D721Med (cell line): ENCODE measurements at places on chromosomes 13 and 19.

DNA sequence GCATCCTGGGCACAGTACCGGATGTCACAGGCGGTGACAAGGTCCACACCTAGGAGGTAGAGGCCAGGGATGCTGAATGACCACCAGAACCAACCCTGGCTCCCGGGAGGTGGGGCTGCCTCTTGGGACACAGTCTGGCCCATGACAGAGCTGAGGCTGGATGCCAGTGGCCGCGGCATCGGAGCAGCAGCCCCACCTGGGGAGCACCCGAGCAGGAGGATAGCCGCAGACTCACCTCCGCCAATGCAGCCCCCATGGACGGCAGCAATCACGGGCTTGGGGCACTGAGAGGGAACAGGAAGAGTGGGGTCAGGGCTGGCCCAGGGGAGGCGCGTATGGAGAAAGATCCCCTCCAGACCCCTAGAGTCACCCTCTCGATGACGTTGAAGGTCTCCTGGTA, 4.3 kb upstream of the LGALS4 start:
- DNase-seq: peak; percentile 12

GRCh38 chr19:10112037-10112761, 706 bp downstream of the P2RY11 start:
- DNase-seq: peak; percentile 8

DNA sequence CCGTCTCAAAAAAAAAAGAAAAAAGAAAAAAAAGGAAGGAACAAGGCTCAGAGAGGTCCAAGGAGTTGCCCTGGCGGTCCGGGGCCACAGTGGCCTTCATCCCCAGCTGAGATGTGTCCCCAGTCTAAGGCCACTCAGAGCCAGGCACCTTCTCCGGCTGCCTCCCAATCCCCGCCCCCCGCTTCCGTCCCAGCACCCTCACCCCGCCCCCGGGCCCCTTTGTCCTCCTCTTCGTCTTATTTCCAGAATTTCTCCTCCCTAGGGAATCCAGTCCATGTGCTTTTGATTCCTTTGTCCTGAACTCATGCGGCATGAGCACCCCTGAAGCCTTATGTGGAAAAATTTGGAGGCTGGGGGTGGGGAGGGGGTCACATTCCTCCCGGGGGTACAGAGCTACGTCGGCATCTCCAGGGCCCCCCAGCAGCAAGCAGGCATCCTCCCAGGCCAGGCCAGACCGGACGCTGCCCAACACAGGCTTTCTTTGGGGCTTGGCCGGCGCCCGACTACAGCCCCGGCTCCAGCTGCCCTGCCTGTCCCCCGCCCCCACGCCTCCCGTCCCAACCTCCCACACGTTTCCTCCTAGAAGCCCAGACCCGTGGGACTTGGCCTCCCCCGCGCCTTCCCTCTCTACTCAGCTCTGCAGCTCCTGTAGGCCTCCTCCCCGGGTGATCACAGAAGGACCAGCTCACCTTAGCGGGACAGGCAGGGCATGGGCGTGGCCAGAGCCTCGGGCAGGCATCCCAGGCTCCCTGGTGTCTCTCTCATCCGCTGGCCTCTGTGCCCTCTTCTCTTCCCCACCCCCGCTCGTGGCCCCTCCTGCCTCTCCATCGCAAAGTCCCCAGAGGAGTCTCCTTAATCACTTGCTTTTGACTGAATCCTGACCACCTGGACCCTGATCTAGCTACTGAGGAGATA, 17.8 kb upstream of the ADGRE5 start:
- no peak for DNase-seq

DNA sequence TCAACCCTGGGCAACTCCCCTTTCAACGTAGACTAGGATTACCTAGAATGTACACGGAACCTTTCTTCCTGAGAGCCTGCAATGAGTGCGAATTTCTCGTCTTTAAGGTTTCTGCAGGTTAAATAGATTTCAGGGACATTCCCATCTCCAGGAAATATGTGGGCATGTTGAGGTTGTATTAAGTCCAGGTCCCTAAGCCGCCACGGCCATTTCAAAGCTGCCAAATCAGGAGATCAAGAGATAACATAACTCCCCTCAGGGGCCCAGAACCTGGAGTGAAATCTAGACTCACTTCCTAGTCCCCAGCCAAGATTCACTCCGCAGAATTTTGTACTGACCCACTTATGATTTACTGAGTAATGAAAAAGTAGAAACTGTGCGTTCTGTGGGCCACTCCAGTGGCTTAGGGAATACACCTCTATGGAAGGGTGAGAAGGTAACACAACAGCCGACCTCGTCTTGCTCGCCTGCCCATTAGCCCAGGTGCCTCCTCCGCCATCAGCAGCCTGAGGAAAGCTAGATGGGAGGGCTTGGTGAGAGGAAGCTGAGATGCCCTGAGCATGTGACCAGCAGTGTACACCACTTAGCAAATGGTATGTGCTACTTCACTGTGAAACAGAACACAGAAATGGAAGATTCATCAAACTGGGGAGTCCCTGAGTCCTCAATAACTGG, 98.5 kb upstream of the SOX1 start:
- DNase-seq: no peak

GRCh38 chr19:50492303-50493052, 15.8 kb upstream of the GARIN5A start:
- no peak for DNase-seq

- DNase-seq: no peak
These were observed 10.5 kb downstream of the TULP2 start for GRCh38 chr19:48887861-48888612.

DNA sequence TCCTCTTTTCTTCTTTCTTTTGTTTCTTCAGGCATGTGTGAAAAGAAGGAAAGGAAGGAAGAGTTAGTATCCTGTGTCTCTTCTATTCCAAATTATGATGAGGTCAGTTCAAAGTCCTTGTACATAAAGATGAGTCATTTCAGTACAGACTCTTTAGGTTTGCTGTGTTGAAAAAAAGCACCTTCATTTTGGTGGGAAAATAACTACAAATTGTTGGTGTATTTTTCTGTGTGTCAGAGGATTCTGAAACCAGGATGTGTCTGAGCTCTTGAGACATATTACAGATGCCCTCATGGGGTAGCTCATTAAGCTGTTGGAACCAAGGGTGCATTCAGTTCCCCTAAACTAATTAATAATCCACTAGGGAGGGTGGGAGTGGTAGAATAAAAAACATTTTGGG, 5.8 kb upstream of the HSPH1 start:
- no peak for DNase-seq

- no peak for DNase-seq
These were observed 6.8 kb upstream of the ERF start for GRCh38 chr19:42261763-42262162.

DNA sequence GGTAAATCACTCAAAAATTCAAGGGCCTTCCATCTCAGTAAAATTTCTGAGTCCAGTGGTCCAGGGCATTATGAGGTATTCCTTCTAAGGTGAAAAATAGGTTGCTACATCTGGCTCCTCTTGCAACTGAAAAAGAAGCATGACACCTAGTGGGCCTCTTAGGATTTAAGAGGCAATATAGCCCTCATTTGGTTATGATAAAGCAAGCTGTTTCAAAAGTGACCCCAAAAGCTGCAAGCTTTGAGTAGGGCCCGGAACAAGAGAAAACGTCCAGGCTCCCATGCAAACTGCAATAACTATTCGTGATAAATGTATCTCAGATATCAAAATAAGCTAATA, 1910.2 kb upstream of the PRR20A start:
- DNase-seq: no peak

- DNase-seq: no peak
These were observed 66.5 kb downstream of the RNF6 start for GRCh38 chr13:26155568-26155967.

DNA sequence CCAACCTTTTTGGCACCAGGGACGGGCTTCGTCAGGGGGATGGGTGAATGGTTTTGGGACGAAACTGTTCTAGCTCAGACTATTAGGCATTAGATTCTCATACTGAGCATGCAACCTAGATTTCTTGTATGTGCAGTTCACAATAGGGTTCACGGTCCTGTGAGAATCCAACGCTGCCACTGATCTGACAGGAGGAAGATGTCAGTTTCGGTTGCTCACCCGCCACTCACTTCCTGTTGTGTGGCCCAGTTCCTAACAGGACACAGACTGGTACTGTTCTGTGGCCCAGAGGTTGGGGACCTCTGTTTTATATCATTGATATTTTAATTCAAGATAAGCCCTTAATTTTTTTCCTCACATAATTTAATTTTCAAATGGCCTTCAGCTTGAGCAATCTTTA, 26.7 kb upstream of the TDRD3 start:
- DNase-seq: no peak

DNA sequence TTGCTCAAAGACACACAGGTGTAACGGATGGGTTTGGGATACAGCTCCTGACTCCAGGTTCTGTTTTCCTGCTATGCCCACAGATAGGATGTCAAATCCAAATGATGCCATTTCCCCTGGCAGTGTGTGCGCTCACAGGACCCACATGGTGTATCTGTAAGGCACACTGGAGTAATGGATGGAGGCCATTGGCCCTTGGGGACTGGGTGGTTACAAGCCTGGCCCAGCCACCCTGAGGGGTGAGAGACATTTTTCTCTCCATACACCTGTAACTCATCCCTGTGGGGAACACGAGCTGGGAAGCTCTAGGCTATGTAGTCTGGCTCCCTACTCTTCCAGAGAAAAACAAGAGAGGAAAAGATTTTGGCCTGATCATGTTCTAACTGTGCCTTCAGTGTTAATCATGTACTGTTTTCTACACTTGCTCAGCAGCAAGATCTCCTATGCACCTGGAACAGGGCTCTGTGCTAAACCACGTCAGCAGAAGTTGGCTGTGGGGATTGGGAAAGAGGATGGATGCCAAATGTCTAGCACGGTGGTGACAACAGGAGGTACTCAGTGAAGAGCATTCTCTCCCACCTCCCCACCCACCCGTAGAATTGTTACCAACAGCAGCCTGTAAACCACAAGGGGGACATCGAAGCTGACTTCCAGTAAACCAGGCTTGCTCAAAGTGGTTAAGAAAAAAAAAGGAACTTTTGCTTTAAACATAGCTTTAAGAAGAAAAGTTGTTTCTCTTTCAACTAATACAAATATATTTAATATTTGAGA, 237.0 kb downstream of the LACC1 start:
- no peak for DNase-seq

DNA sequence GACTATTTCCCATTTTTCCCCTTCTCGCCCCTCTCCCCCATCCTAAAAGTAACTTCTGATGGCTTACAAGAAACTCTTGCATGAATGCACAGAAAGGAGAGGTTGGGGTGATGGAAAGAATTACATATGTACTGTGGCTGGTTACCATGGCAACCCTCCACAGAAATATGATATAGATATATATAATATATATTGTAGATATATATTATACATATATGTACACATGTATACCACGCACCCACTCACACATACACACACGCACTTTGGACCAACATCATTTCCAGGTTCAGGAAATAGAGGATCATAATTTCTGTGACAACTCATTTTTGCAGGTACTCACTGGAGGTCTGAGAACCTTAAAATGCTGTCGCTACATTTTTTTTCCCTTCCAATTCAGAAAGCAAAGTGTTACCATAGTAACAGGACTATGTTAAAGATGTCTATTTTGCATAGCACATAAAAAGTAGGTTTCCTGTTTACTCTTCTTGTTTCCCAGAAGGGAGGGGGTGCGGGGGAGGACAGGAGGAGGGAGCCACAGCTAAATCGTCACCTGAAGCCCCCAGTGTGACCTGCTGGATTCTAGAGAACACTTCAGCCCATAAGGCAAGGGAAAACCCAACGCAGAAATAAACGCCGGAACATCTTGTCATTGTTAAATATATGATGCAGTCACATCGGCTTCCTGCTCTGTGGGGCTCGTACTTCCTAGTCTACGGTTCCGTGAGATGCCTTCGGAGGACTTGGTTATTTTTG, 44.7 kb downstream of the EFNB2 start:
- DNase-seq: no peak

GRCh38 chr13:80552851-80553440, 212.0 kb upstream of the SPRY2 start:
- no peak for DNase-seq

- no peak for DNase-seq
These were observed 16.8 kb upstream of the SIGLEC6 start for GRCh38 chr19:51548213-51548651.

GRCh38 chr13:41107104-41107571, 25.5 kb downstream of the KBTBD6 start:
- no peak for DNase-seq

DNA sequence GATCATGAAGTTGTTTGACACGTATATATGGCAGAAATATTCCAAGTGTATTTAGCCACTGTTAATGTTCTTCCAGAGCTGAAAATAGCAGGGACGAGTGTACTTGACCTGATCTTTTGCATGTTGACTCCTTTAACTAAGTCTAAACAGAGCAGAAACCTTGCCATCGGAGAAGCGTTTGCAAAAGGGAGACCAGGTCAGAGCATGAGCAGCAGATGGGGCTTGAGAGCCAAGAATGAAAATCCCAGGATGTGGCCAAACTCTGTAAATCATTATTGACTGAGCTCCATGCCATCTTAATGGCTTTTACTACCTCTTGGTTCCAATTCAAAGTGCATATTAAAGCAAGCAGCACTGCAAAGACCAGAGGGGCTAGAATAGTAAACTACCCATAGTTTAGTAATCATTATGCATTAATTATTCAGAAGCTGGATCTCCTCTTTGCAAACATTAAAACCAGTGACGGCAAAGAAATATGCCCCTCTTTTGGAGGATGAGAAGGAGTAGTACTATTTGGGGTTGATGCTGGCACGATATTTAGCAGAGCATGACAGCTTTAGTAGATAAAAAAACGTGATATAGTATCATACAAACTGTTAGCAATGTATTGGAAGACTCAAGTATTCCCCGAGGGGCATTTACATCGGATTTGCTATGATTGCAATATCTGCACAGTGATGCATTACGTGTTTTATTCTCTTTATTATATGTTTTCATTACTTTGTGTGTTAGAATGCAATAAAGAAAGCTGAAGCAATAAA, 55.7 kb downstream of the FAM216B start:
- no peak for DNase-seq

GRCh38 chr19:2524840-2525723, 49.2 kb downstream of the GADD45B start:
- DNase-seq: no peak

GRCh38 chr19:887072-887471, 5.9 kb downstream of the MED16 start:
- no peak for DNase-seq

- DNase-seq: no peak
These were observed 58.1 kb upstream of the UBL3 start for GRCh38 chr13:29908416-29909080.

- DNase-seq: no peak
These were observed 59.2 kb downstream of the EDNRB start for GRCh38 chr13:77859450-77859849.

DNA sequence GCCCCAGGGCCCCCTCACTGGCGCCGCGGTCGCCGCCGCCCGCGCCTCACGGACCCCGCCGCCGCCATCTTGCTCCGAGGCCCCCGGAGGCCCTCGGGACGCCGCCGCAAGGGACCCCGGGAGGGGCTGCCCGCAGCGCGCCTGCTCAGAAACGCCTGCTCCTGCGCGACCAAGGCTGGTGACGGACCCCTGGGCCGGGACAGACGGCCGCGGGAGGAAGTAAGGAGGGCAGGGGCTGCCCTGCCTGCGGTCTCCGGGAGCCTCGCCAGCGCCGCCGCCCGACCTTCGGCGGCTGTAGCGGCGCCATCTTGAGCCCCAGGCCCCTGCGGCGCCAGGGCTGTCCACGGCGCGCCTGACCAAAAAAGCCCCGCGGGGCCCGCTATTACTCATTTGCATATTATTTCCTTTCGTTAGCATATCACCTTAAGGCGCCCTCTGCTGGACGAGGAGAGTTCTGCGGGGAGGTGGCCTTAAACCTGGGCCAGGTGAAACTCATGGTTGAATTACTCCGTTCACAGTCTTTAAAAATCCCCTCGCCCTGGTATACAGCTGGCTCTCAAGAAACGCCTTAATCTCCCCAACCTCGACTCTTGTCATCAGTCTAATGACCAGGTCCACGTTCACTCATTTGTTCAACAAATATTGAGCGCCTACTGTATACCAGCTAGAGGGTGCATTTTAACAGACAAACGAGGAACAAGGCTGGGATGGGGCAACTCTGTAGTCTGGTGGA, at the start of gene REXO1:
Gene REXO1, minus strand, starts transcription at position 85 of the 733 bp plus-strand sequence. CDS start 125 bp downstream, outside the sequence.
- DNase-seq: peak; percentile 86
